ENCODE measurements at places on chromosomes 5 and 9. TPM values are rescaled to one million over a fixed set of nuclear protein-coding genes. Genes with fewer than 3 reads are reported as not detected.

The LHX6 gene
- polyA plus RNA-seq: 23.5 TPM

The KLF9 gene
- polyA plus RNA-seq: 3.0 TPM

The ARL14EPL gene
- polyA plus RNA-seq: not detected

The ZBED3 gene
- polyA plus RNA-seq: 31.1 TPM

The LCN12 gene
- 7.0 TPM for polyA plus RNA-seq

The SOX30 gene
- 0.25 TPM for polyA plus RNA-seq

The THOC3 gene
- polyA plus RNA-seq: 69.9 TPM

The MYO10 gene
- polyA plus RNA-seq: 71.5 TPM

The ISL1 gene
- 0.07 TPM for polyA plus RNA-seq

The ZNF366 gene
- polyA plus RNA-seq: 3.4 TPM

The GPR151 gene
- polyA plus RNA-seq: not detected

The OTP gene
- polyA plus RNA-seq: not detected

The LRRC19 gene
- 0.33 TPM for polyA plus RNA-seq

The HARS2 gene
- polyA plus RNA-seq: 51.6 TPM

The GARIN3 gene
- polyA plus RNA-seq: not detected

The FOXD4 gene
- polyA plus RNA-seq: 0.31 TPM

The MAMDC2 gene
- polyA plus RNA-seq: 6.5 TPM

The GMCL2 gene
- not detected for polyA plus RNA-seq

The IL9 gene
- polyA plus RNA-seq: not detected

The MUSK gene
- 1.1 TPM for polyA plus RNA-seq

The ENTPD2 gene
- 1.7 TPM for polyA plus RNA-seq

The PPP6C gene
- polyA plus RNA-seq: 50.4 TPM

The GABRA1 gene
- 0.54 TPM for polyA plus RNA-seq

The GZMA gene
- polyA plus RNA-seq: 1.8 TPM

The FBLL1 gene
- 0.60 TPM for polyA plus RNA-seq

The BAAT gene
- polyA plus RNA-seq: 0.70 TPM

The FOXD4L5 gene
- 0.13 TPM for polyA plus RNA-seq

The ACTBL2 gene
- polyA plus RNA-seq: not detected
